GM04504 (cell line): ENCODE measurements at places on chromosomes 6 and 20.
A peak's percentile ranks its signal among the peaks of the same experiment; 100 is the strongest.

DNA sequence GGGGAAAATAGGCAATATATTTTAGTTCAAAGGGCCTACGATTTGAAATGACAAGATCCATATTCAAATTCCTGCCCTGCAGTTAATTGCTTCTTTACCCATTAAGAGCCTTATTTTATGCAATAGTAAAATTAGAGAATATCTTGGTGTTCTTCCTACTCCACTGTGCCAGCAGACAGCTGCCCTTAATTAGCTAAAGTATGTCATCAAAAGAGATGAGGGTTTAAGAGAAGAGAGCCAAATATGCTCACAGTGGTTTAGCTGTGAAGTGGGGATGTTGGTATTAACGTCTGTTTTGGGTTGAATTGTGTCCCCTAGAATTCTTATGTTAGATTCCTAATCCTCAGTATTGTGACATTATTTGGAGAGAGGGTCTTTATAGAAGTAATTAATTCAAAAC is 148.1 kb downstream of the MOXD1 start:
- no peak for DNase-seq

DNA sequence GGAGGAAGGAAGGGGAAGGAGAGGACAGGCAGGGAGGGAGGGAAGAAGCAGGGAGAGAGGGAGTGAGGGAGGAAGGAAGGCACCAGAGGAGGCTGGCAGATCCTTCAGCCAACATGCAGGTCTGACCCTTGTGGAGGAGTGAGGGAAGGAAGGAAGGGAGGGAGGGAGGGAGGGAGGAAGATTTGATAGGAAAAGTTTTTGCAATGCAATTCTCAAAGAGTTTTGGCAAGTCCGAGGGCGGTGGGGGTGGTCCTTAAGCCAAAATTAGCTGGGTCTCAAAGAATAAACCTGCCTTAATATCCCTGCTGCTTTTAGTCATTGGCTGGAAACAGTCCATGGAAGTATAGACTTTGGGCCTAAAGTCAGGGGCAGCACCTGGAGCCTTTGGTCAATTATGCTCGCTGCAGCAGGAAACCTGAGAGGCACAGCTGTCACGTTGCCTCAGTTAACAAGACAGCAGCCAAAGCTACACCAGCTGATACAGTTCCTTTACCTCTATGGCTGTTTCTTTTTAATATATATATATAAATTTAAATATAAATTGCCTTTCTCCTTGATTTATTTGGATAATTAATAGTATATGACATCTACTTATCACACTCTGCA is 115.7 kb upstream of the RALGAPA2 start:
- DNase-seq = no peak

DNA sequence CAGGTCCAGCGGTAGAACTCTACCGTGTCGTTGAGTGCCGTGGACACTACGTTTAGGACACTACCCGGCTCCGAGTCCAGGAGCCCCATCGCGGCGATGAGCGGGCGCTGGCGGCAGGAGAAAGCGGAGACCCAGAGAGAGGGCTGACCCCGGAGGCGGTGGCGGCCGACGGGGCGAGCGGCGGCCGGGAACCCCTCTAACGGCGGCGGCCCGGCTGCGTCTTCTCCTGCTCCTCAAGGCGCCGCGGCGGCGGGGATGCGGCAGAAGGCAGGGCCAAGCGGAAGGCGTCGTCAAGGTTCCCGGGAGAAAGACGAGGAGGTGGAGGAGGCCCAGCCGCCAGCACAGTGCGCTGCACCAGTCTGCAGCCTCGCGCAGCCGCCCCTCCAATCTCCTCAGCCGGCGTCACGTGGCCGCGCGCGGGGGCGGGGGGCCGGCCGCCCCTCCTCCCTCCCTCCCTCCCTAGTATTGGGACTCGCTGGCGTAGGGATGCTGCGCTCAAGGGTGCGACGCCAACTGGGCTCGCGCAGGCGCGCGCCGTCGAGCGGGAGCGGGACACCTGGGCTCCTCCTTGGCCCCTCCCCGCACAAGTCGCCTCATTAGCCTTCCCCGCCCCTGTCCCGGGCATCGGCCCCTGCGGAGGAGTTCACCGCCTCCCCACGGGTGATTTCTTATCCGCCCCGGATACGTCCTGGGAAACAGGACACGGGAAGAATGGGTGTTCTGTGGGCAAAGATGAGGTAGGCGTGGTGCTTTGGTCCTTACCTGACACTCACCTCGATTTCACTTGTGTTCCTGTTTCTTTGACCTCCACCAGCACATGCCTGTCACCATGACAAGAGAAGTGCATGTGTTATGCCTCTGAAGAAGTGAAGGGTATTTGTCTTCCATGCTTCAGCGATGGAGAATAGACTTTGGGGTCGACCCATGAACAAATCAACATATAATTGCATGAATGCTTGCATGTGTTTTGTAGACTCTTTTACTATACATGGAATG is at the start of gene ELOVL4:
ELOVL4 (minus strand) TSS at position 363 of the 996 bp plus-strand sequence; CDS start at position 89, 274 bp downstream.
- peak; percentile 51 for DNase-seq

DNA sequence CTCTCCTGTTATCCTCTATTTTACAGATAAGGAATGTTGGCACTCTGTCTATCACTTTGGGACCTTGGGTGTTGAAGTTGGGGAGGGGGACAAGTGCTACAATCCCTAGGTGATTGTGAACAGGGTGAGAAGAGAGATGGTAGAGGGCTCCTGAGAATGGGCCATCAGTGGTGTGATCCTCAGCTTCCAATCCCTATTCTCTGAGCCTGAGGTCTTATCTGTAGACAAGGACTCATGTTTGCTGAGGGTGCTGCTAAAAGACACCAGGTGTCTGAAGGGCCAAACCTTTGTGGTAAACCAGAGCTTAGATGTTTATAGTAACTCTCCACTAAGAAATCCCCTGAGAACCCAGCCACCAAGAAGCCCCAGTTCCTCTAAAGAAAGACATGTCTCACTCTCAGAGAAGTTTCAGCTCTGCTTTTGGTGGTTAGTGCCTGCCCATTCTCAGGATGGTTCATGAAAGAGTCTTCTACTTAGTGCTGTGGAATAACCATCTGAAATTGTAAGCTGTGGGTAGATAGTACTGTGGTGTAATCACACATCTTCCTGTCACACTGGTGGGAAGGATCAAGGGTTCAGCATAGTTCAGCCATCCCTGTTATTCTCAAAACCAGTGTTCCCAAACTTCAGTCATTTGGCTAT is 58.2 kb upstream of the IL20RA start:
- no peak for DNase-seq

- DNase-seq = no peak
Observed at GRCh38 chr6:45591890-45592289, 214.2 kb upstream of the SUPT3H start.

- DNase-seq = peak; percentile 72
Observed at GRCh38 chr20:44704551-44704971, 10.6 kb upstream of the CCN5 start.

GRCh38 chr20:57397693-57398108 is 6.5 kb downstream of the RBM38 start:
- DNase-seq = no peak

- no peak for DNase-seq
Observed at GRCh38 chr20:55514531-55514930, 490.8 kb downstream of the CBLN4 start.

GRCh38 chr6:109740787-109741186 is 49.7 kb downstream of the FIG4 start:
- no peak for DNase-seq

DNA sequence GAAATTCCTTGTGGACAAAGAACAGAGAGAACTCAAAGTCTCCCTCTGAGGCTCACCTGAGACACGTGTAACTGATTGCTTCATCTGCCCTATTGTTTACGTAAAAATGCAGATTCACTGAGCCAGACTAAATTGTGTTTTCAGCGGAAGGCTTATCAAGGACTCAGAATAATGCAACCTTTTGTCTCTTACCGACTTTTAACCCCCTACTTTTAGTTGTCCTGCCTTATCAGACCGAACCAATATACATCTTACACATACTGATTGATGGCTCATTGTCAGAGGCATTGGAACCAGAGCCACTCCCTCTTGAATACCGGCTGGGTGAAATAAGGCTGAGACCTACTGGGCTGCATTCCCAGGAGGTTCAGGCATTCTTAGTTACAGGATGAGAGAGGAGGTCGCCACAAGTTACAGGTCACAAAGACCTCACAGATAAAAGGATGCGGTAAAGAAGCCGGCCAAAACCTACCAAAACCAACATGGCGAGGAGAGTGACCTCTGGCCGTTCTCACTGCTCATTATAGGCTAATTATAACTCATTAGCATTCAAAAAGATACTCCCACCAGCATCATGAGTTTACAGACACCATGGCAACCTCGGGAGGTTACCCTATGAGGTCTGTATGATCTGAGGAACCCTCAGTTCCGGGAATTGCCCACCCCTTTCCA is 95.5 kb upstream of the ZNF184 start:
- DNase-seq = no peak
